ENCODE measurements at places on chromosomes 7 and 10.

DNA sequence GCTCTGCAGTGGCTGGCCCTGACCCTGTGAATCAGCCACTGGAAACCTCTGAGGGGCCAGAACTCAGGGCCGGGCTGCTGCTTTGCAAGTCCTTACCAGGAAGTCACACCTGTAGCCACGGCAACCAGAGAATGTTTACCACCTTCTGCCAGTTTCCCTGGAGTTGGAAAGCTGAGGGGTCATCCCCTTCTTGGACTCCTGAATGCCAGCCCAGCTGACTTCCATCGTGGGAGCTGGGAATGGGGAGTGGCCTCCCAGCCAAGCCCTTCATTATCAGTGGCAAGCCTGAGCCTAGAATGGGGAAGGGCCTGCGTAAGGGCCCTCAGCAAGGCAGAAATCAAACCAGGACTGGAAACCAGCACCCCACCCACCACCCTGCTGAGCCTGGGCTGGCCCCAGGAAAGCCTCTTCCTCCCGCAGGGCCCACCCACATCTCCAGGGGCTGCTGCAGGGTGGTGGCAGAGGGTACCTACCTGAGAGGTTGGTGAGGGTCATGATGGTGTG, 6.5 kb upstream of the CRHR2 start:
- DNase-seq: no peak

GRCh38 chr10:106498675-106499074, 665.8 kb downstream of the SORCS1 start:
- no peak for DNase-seq

- peak; percentile 79 for DNase-seq
These were observed 249.7 kb downstream of the ELMO1 start for GRCh38 chr7:37198906-37199485.

GRCh38 chr10:3141351-3142005, 31.1 kb downstream of the PITRM1 start:
- no peak for DNase-seq

- no peak for DNase-seq
These were observed 65.1 kb upstream of the MKRN1 start for GRCh38 chr7:140544388-140544826.

GRCh38 chr10:47246406-47247147, 53.4 kb upstream of the GDF10 start:
- peak; percentile 10 for DNase-seq

- no peak for DNase-seq
These were observed 177.5 kb downstream of the SNX10 start for GRCh38 chr7:26469188-26469587.

GRCh38 chr7:1225441-1226185, 7.1 kb upstream of the UNCX start:
- peak; percentile 30 for DNase-seq

DNA sequence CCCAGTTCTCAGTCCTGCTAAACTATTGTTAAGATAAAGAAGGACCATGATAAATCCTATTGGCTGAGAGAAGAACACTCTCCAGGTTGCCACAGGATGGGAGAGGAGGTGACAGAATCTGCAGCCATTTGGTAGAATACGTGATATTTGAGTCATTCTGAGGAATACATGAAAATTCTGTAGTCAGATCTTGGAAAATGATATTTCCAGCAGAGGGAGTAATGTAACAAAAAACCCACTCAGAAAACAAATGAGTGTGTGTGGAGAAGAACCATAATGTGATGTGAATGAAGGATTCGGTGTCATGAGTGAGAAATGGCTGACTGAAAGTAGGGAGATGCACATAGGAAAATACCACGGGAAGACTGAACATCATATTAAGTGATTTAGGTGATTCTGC, 128.5 kb upstream of the PFKP start:
- DNase-seq: no peak

- DNase-seq: no peak
These were observed 5.9 kb downstream of the VPS41 start for GRCh38 chr7:38903057-38903456.

DNA sequence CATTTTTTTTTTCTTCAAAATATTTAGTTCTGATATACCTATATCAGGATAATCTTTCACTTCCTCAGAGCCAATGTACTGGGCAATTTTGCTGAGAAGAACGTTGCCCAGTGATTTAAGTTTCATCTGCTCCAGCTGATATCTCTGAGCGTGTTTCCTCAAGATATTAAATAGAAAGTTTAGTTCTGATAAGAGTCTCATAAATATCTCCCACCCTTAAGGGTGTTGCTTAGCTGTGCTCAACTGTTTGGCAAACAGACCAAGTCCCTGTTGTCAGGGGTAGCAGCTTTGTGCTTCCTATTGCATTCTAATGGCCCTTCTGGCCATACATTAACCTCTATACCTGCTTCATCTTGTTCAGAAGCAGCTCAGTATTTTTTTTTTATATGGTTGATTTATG, 84.7 kb upstream of the GPR141 start:
- DNase-seq: no peak

DNA sequence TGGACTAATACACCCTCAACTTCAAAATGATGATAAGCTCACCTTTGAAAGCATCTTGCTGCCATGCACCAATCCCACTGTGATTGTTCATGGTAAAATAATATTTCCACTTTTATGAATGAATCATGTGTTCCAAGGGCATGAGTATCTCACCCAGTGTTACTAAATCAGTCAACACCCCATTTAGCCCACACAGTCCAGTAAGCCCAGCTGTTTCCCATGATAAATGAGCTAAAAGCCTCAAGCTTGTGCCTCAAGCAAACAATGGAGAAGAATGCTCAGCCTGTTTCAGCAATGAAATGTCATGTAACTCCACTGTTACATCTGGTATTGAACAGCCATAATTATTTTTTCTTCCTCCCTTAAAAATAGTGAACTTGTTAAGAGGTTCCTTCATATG, 442.5 kb downstream of the XPNPEP1 start:
- no peak for DNase-seq

DNA sequence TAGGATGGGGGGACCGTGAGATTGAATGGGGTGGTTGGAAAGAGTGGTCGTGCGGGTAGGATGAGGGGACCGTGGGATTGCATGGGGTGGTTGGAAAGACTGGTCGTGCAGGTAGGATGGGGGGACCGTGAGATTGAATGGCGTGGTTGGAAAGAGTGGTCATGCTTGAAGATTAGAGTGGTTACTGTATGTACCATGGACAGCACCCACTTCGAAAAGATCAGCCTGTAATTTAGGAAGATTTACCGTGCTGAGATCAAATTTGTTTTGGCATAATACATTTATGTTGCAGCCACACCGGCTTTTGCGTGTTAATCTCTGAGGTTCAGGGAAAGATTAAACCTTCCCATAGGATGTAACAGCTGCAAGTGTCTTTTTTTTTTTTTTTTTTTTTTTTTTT, 495.2 kb upstream of the ADARB2 start:
- DNase-seq: no peak

DNA sequence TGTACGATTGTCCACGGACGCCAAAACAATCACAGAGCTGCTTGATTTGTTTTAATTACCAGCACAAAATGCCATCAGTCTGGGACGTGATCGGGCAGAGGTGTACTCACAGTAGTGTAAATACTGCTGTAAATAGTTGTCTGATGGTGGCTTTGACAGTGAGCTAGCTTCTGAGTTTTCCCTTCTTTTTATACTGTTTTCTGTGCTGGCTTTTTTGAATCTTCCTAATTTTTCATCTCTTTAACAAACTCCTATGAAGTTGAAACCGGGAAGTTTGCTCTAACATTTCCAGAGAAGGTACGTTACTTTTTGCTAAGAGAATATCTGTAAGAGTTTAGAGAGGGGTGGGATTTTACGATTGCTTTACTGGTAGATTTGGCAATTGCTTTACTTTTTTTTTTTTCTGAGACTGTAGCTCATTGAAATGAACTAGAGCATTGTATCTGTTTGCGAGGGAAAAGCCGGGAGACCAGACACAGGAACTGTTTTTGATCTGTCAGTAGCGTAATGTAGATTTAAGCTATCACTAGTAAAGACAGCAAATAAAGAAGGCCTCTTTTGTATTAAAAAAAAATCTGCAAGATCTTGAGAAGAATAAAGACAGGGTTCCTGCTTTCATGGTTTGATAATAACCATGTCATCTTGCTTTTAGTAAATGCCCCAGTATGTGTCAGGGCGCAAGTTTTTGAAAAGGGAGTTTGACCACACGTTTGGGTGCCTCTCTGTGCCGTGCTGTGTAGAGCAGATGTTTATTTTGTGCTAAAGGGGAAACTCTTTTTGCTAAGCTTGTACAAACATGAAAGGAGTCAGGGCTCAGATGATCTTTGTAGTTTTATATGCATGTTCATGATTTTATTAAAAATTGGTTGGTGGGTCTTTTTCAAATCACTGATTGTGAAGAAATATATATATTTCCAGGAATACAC, 712 bp downstream of the FOXP2 start:
- DNase-seq: no peak

- no peak for DNase-seq
These were observed 139.9 kb downstream of the CFTR start for GRCh38 chr7:117619681-117620080.

DNA sequence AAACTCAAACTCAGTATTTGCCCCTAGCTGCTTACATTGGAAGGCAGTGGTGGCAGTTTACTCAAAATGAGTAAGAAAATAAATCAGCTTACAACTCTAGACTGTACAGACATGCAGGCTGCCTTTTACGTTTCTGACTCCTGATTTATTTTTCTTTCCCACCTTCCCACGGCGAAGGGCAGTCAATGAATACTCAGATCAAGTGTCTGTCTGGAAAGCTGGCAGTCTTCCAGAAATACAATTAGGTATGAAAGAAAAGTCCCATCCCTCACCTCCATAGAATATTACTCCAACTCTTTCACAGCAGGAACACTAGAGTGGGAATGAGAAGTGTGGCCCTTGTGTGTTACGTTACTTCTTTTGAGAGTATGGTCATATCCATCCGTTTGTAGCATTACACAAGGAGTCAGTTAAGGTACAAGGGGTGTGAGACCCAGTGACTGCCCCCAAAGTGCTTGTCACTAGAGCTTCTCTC, 1.3 kb upstream of the PAPSS2 start:
- DNase-seq: no peak

DNA sequence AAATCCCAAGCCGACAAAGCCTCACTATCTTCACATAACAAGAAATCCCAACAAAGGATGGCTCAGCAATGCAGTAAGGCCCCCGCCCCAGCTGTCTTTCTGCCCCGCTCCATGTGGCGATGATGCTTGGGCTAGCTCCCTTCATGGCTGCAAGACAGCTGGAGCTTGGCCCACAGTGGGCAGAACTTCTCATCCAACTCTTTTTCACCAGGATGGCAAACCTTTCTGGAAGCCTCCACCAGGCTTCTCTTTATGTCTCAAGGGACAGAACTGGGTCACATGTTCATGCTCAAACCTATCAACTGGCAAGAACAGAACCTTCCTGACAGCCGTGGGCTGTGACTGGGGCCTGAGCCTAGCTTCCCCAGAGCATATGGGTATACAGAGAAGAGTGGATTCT, 260.5 kb upstream of the MKLN1 start:
- no peak for DNase-seq

GRCh38 chr10:105844241-105844640, 1203.2 kb downstream of the SORCS3 start:
- no peak for DNase-seq

DNA sequence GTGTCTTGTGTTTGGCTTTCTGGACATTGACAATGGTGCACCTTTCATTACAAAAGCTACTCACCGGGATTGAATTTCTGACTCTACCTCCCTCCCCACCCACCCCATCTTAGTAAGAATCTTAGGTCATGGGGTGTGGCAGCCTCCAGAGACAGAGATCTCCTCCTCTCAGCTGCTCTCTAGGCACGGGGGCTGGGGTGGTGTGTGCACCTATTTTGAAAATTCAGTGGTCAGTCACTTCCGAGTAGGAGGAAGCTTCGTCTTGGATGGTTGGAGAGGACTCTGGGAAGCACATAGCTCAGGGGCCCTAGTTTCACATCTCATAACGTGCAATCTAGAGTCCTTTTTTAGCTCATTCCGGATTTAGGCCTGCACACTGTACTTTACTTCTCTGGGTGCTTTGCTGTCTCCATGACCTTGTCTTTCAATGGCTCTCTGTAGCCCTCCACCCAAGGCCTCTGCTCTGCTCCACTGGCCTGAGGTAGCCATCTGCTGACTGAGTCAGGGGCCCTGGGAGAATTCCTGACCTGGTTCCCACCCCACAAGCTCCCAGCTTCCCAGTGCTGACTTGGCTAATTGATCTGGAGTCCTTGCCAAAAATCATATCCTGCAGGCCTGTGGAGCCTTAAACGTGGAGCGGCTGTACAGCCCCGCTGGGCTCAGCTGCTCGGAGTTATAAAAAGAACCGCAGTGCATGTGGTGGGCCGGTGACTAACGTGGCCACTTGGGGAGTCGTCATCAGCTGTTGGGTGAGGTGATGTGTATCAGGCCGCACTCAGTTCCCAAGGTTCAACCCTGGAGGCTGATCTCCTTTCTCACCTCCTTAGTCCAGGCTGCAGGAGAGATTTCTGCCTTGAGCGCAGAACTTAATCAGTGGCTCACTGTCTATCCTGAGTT, 19.3 kb upstream of the ADAMTS14 start:
- DNase-seq: no peak

- DNase-seq: no peak
These were observed 15.6 kb downstream of the RHEB start for GRCh38 chr7:151503902-151504714.

DNA sequence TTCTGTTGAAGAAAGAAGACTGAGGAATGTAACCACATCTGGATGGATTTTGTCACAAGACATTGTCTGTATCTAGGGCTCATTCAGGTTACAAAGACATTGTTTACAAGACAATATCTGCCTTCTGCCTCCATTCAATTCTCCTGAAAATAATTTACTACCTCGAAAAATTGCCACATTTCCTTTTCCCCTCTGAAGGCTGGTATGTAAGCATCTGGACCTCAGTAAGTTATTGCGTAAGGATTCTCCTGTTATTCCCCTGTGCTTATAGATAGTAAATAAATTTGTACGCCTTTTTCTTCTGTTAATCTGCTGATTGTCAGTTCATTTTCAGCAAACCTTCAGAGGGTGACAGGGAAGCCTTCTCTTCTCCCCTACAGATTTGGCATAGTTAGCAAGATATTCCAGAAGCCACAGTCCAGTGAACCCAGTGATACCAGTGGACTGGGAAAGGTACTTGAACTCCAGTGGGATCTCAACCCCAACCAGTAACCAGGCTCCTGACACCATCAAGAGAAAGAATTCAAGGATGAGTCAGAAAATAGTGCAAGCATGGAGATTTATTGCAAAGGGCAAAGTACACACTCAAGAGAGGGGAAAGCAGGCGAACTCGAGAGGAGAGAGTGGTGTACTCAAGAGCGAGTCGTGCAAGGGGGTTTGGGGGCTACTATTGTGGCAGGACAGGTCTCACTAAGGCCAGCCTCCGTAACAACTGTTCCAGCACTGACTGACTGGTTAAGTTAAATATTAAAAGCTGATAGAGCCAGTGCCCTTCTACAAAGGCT, 706.9 kb upstream of the GHITM start:
- DNase-seq: no peak

- no peak for DNase-seq
These were observed 12.3 kb downstream of the KLHL7 start for GRCh38 chr7:23117841-23118240.

DNA sequence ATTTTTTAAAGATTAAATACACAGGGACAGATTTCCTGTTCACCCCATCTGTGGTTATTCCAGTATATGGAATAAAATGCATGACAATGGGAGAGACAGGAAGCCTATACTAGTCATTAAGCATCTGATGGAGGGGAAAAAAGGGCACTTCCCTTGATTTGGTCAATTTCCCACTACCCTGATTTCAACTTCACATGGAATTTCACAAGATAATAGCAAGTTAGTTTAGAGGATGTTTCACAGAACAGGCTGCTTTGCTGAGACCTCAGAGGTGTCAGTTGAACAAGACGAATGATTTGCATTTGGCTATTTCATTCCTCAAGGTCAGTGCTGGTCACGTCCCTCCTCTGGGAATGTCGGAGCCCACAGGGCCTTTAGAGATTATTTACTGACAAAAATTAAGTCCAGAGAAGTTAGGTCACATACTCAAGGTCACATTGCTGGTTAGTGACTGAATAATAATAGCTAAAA, 4.7 kb upstream of the ITPRIP start:
- DNase-seq: no peak
